ENCODE measurements at places on chromosomes 11 and 22. TPM values are rescaled to one million over a fixed set of nuclear protein-coding genes. Genes with fewer than 3 reads are reported as not detected.
A peak's percentile ranks its signal among the peaks of the same experiment; 100 is the strongest.

- H3K36me3 ChIP-seq, result no peaks in the 10 kb centered on the region
- DNase-seq, result no peak
- H3K27me3 ChIP-seq, result no peaks in the 10 kb centered on the region
- no peak overlapping the region for H3K4me3 ChIP-seq
Measured at GRCh38 chr11:121968638-121969037, 147.4 kb downstream of the BLID start.

- H3K36me3 ChIP-seq, result no peaks in the 10 kb centered on the region
- no peaks in the 10 kb centered on the region for H3K27me3 ChIP-seq
- peak overlapping the region; percentile 74 for H3K4me3 ChIP-seq
- peak overlapping the region; percentile 83 for H3K27ac ChIP-seq
- DNase-seq, result no peak
Measured at GRCh38 chr22:23767303-23767672, 484 bp downstream of the CHCHD10 start.

DNA sequence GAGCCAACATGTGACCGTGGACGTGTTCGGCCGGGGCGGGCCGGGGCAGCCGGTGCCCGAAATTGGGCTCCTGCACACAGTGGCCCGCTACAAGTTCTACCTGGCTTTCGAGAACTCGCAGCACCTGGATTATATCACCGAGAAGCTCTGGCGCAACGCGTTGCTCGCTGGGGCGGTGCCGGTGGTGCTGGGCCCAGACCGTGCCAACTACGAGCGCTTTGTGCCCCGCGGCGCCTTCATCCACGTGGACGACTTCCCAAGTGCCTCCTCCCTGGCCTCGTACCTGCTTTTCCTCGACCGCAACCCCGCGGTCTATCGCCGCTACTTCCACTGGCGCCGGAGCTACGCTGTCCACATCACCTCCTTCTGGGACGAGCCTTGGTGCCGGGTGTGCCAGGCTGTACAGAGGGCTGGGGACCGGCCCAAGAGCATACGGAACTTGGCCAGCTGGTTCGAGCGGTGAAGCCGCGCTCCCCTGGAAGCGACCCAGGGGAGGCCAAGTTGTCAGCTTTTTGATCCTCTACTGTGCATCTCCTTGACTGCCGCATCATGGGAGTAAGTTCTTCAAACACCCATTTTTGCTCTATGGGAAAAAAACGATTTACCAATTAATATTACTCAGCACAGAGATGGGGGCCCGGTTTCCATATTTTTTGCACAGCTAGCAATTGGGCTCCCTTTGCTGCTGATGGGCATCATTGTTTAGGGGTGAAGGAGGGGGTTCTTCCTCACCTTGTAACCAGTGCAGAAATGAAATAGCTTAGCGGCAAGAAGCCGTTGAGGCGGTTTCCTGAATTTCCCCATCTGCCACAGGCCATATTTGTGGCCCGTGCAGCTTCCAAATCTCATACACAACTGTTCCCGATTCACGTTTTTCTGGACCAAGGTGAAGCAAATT is 1.8 kb downstream of the FUT4 start:
- H3K27ac ChIP-seq, result peak overlapping the region; percentile 95
- H3K36me3 ChIP-seq, result no peaks in the 10 kb centered on the region
- no peaks in the 10 kb centered on the region for H3K4me1 ChIP-seq
- no peak for DNase-seq
- no peaks in the 10 kb centered on the region for H3K27me3 ChIP-seq

Gene SIK2
- 19.0 TPM for total RNA-seq

- H3K27ac ChIP-seq, result no peak overlapping the region
- H3K27me3 ChIP-seq, result no peaks in the 10 kb centered on the region
- H3K4me3 ChIP-seq, result no peak overlapping the region
- no peaks in the 10 kb centered on the region for H3K36me3 ChIP-seq
- peaks cover 5% of the 10 kb centered on the region for H3K4me1 ChIP-seq
- DNase-seq, result no peak
Measured at GRCh38 chr11:12806113-12806512, 131.9 kb downstream of the TEAD1 start.

Gene SMC1B
- total RNA-seq, result not detected

- H3K27ac ChIP-seq, result no peak overlapping the region
- no peak for DNase-seq
- no peaks in the 10 kb centered on the region for H3K36me3 ChIP-seq
- no peak overlapping the region for H3K4me3 ChIP-seq
Measured at GRCh38 chr11:119772641-119773415, 43.8 kb upstream of the NECTIN1 start.

DNA sequence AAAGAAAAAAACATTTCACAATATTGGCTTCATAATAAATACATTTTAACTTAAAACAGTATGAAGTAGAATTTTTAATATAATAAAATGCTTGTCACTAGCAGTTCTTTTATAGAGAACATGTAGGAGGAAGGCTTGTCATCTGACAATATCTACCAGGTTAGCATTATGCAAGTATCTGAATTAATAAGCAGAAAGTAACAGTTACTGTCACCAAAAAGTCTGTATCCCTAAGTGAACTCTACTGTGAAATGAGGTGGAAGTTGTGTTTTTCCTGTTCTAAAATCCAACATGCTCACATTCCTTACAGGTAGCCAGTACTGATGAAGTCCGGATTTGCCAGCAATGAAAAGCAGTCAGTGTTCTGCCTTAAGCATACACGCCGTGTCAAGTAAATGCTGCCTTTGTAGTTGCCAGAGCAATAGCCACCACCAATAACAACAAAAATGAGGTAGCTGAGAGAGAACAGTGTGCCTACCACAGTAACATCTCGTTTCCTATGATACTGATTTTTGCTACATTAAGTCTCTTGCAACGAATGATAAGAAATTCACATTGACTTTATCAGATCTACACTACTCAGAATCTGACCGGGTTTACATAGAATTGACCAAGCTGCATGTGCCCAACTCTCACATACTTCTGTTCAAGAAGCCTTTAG is 95.5 kb downstream of the SIK3 start:
- DNase-seq, result peak; percentile 56
- H3K27me3 ChIP-seq, result no peaks in the 10 kb centered on the region
- H3K36me3 ChIP-seq, result no peaks in the 10 kb centered on the region
- no peaks in the 10 kb centered on the region for H3K4me1 ChIP-seq

- H3K36me3 ChIP-seq, result no peaks in the 10 kb centered on the region
- H3K4me1 ChIP-seq, result no peaks in the 10 kb centered on the region
- peaks cover 59% of the 10 kb centered on the region for H3K27me3 ChIP-seq
- DNase-seq, result peak; percentile 83
- no peak overlapping the region for H3K4me3 ChIP-seq
Measured at GRCh38 chr11:2151500-2152257, 9.3 kb downstream of the INS start.

GRCh38 chr22:19598054-19598855 is 74.0 kb upstream of the CLDN5 start:
- no peak for DNase-seq
- no peaks in the 10 kb centered on the region for H3K4me1 ChIP-seq

DNA sequence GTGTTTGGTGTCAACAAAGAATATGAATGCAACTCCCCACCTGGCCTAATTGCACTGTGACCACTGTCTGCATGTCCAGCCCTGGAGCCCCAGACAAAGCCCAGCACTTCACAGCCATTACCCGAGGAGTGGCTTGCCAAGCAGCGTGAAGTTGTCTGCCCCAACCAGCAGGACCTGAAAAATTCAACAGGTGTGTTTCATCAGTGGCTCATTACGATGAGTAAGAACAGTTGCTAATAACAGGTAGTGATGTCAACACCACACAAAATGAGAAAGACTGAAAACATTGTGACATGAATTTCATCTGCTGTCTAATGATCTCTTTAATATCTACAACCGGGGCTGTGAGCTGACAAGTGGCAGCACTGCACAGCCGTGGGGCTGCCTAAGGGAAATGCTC is 10.3 kb downstream of the MRPL21 start:
- no peak for DNase-seq
- peaks cover 11% of the 10 kb centered on the region for H3K4me1 ChIP-seq
- H3K36me3 ChIP-seq, result no peaks in the 10 kb centered on the region
- no peak overlapping the region for H3K4me3 ChIP-seq

- no peaks in the 10 kb centered on the region for H3K27me3 ChIP-seq
- H3K4me1 ChIP-seq, result no peaks in the 10 kb centered on the region
- DNase-seq, result no peak
- H3K27ac ChIP-seq, result peak overlapping the region; percentile 90
Measured at GRCh38 chr11:63491636-63492372, 837 bp upstream of the PLAAT5 start.

DNA sequence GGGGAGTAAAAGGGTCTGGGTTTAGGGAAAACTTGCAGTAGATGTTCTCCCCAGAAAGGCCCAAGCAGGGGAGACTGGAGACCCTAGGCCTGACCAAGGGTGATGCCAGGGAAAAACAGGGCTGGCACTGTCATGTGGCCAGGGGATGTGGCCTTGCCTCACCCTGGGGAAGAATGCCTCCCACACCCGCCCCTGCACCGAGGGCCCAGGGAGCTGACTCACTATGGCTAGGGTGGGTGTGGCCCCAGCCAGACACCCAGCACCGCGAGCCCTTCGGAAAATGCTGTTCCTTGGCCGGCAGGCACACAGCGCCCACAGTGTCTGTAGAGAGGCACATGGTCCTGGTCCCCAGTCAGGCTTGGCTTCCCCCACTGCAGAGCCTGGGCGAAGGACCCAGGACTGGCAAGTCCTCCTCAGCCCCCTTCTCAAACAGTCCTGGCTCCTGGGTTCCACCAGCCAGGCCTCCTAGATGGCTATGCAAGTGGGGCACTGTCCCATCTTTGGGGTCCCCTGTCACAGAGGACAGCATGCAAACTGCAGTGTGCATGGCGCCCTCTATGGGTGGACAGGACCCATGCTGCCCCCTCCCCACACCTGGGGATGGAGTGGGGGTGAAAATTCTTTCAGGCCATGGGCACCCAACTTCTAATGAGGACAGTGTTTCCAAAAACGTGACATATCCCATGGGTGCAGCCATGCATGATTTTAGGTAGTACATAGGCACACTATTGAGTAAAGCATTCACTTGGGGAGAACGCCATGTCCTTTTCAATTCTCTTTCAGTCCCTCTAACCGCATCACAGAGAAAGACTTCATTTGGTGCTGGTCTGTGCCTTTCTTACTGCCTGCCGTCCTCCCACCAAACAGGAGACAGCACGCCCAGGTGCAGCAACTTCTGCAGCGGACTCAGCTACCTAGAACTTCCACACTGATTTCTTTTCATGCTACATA is 15.2 kb downstream of the TMPRSS5 start:
- H3K36me3 ChIP-seq, result no peaks in the 10 kb centered on the region
- H3K27me3 ChIP-seq, result no peaks in the 10 kb centered on the region
- H3K27ac ChIP-seq, result no peak overlapping the region
- no peak for DNase-seq
- no peak overlapping the region for H3K4me3 ChIP-seq

GRCh38 chr22:50599816-50600455 is 657 bp upstream of the MAPK8IP2 start:
- no peak overlapping the region for H3K27ac ChIP-seq
- peaks cover 5% of the 10 kb centered on the region for H3K4me1 ChIP-seq
- H3K36me3 ChIP-seq, result no peaks in the 10 kb centered on the region
- peak; percentile 66 for DNase-seq

DNA sequence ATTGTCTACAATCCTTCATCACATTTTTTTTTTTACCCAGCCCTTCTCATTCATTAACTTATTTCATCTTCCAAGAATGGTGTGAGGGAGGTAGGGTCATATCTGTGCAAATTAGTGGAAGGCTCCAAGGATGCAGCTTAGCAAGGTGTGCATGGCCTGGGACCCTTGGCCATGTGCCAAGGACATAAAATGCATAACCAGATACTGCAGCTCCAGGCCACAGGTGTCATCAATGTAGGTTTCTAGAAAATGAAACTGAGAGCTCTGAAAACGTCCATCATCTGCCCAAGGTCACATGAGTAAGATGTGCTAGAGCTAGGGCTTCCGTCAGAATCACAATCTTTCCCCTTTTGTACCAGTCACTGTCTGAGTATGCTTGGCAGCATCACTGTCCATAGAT is 29.8 kb downstream of the ANKK1 start:
- no peaks in the 10 kb centered on the region for H3K27me3 ChIP-seq
- DNase-seq, result no peak
- no peak overlapping the region for H3K4me3 ChIP-seq
- no peak overlapping the region for H3K27ac ChIP-seq

Gene ST14
- 9.9 TPM for total RNA-seq

Gene TRIM6
- total RNA-seq, result 2.6 TPM

- H3K27ac ChIP-seq, result no peak overlapping the region
- DNase-seq, result no peak
- H3K4me3 ChIP-seq, result no peak overlapping the region
- H3K36me3 ChIP-seq, result peaks cover 32% of the 10 kb centered on the region
- no peaks in the 10 kb centered on the region for H3K4me1 ChIP-seq
Measured at GRCh38 chr11:70358753-70359152, 39.6 kb upstream of the CTTN start.

DNA sequence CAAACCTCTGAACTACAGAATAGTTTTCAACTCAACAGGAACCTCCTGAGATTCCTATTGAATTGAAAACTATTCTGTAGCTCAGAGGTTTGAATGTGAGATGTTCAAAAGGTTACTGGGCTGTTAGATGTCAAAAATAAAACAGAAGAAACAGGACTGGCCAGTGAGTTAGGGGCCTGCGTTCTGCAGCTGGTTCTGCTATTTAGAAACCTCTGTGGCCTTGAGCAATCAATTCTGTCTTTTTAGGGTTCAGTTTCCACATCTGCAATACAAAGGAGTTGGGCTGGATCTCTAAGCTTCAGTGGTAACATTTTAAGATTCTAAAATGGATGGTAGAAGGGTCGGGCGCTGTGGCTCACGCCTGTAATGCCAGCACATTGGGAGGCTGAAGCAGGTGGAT is 55.8 kb downstream of the CLMP start:
- no peak overlapping the region for H3K27ac ChIP-seq
- H3K4me1 ChIP-seq, result no peaks in the 10 kb centered on the region
- DNase-seq, result no peak
- H3K4me3 ChIP-seq, result no peak overlapping the region
- no peaks in the 10 kb centered on the region for H3K27me3 ChIP-seq

GRCh38 chr11:14451825-14452224 is 47.8 kb downstream of the COPB1 start:
- no peaks in the 10 kb centered on the region for H3K36me3 ChIP-seq

DNA sequence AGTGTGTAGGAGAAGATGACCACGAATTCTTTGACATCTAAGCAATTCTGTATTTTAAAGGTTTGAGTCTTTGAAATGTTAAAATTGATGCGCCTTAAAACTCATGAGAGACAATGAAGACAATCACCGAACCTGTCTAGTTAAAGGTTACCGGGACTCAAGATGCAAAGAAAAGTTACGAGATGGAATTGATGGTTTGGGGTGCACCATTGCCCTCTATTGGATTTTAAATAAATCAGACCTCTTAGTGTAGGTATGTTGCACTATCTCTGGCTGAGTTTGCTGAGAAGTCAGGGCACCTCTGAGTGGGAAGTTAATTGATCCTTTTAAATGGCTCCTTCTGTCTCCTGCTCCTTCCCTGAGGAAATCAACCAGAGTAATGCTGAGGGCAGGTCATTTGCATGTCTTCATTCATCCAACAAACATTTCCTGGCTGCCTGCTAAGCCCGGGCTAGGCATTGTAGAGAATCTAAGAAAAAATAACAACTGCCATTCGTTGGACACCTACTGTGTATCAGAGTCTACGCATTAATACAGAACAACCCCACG is 19.4 kb upstream of the TMA7B start:
- H3K36me3 ChIP-seq, result no peaks in the 10 kb centered on the region
- H3K4me1 ChIP-seq, result no peaks in the 10 kb centered on the region
- no peak overlapping the region for H3K27ac ChIP-seq
- no peaks in the 10 kb centered on the region for H3K27me3 ChIP-seq
- no peak overlapping the region for H3K4me3 ChIP-seq

- peak overlapping the region; percentile 82 for H3K27ac ChIP-seq
- no peaks in the 10 kb centered on the region for H3K27me3 ChIP-seq
- DNase-seq, result no peak
- H3K4me3 ChIP-seq, result no peak overlapping the region
- no peaks in the 10 kb centered on the region for H3K4me1 ChIP-seq
- H3K36me3 ChIP-seq, result no peaks in the 10 kb centered on the region
Measured at GRCh38 chr11:96113193-96113681, 189.3 kb upstream of the MTMR2 start.
